ENCODE measurements at places on chromosomes 4 and X.
A peak's percentile ranks its signal among the peaks of the same experiment; 100 is the strongest.

- no peak for DNase-seq
Observed at GRCh38 chrX:103613362-103613890, 5.7 kb downstream of the TCEAL3 start.

DNA sequence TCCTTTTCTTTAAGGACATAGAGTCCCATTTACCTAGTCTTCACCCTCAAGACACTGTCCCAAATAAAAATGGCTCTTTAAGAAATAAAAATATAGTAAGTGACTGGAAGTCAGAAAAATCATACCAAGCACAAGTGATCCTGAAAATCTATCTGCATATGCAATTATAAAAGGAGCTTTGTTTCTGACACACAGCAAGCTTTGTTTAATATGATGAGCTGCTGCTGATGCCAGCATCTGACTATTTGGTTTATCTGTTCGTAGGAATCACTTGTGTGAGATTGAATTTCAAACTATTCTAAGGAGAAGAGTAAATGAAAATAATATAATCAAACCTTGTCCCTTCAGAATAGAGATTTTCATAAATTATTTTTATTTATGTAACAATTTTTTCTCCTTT is 332.4 kb downstream of the PCDH7 start:
- DNase-seq: no peak

DNA sequence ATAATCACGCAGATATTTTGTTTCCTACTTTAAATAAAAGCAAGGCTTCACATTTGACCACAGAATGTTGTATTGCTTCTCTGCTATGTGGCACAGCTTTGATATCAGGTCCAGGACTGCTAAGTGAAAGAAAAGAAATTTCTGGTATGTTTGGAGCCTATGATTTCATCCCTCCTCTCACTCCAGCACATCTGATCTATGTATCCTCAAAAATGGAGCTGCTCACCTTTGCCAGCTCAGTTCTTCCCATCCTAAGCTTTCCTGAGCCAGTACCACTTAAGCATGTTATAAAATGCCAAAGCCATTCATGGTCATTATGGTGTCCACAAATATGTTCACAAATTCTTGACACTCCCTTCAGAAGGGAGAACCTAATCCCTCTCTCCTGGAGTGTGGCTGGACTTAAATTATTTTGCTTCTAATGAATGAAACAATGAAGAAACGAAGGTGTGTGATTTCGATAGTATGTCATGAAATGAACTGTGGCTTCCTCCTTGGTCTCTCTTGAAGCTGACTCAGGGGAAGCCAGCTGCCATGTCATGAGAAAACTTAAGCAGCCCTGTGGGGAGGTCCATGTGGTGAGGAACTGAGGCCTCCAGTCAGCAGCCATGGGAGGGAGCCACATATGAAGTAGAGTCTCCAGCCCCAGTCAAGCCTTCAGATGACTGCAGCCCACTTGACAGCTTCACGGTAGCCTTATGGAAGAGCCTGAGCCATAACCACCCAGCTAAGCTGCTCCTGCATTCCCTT is 207.7 kb downstream of the MGST2 start:
- no peak for DNase-seq

DNA sequence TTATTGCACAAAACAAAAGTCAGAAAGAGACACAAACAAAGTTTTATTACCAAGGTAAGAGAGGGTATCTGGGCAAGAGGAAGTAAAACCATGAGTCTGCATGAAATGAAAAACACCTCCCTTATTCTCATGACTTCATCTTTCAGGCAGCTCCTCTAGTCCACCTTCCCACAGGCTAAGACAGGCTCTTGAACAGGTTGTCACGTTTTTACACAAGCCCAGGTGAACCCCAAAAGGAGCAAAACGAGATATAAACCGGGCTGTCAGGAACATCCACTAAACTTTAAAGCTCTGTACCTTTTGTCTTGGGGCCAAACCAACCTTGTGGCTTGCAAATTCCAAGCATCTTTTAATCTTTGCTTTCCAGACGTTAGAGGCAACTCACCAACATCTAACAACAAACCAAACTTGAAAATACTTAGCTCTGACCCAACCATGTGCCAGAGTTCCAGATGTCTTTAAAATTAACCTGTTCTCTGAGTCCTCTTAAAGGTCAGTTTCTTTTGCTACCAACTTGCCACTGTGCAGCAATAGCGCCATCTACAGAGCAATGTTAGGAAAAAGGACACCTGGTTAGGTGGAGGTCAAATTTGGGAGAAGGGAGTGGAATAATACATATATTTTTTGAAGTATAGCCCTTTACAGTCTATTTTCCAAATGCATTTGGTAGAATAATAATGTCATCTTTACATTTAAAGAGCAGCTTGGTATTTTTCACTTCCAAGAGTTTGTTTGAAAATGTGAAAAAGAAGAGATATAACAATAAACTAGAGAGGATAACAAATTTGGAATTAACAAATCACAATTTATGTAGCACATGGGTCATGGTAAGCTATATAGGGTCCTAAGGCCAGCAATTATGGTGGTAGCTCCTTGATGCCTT is 73.1 kb downstream of the QRFPR start:
- peak; percentile 6 for DNase-seq

GRCh38 chrX:105829011-105829410 is 6.7 kb downstream of the NRK start:
- no peak for DNase-seq

DNA sequence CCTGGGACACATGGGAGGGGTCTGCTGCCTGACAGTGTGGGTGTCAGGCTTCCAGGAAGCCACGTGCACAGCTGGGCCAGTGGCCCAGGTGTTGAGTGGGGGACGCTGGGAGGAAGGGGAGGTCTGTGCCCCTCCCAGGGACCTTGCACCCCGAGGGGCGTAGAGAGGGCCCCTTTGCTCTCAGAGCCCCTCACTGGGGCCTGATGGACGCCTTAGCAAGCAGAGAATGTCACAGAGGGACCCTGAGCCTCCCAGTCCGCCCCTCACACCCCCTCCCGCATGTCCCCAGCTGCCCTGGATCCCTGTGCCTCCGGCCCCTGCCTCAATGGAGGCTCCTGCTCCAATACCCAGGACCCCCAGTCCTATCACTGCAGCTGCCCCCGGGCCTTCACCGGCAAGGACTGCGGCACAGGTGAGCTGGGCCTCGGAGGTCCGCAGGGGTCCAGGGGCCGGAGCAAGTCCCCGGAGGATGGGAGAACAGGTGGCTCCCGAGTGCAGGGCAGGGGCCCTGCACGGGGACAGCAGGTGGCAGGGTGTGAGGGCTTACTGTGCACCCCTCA is 2.1 kb downstream of the HGFAC start:
- DNase-seq: no peak

DNA sequence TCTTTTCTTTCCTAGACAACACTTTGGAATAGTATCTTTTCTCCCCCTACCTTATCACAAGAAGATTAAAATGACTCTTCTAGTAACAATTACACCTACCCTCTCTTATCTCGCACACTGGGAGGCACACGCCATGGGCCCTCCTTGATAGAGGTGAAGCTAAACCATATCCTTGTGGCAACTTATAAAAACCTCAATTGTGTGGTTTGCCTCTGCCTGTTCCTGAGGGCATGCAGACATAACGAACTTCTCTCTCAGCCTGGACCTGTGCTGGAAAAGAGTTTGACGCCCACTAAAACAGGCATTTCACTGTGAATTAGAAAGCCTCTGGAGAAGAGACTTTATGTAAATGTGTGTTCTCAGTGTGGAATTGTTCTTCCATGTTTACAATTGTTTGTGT is 141.2 kb downstream of the NDST3 start:
- no peak for DNase-seq

- no peak for DNase-seq
Observed at GRCh38 chr4:107572281-107572680, 147.8 kb downstream of the PAPSS1 start.

- DNase-seq: no peak
Observed at GRCh38 chr4:111798840-111799239, 346.4 kb upstream of the FAM241A start.

- no peak for DNase-seq
Observed at GRCh38 chrX:69137371-69138117, 27.7 kb downstream of the PJA1 start.

GRCh38 chr4:95267081-95267480 is 281.7 kb downstream of the UNC5C start:
- DNase-seq: no peak

DNA sequence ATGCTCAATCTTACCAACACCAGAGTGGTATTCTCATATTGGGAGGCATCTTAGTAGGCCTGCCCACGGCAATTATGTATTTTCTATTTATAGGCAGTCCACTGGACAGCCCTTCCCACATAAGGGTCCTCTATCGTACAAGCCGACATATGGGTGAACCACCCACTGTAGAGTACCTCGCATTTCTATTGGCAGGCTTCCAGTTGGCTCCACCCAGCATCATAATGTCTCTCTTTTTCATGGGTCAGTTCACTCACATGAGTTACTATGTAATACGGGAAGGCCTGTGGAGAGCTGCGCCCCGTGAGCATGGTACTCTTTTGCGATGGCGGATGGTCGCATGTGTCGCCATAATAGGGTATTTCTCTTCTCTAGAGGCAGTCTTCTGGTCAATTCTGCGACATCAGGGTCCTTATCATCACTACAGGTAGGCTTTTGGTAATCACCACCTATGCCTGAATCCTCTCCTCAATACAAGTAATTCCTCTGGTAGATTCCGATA is 29.4 kb upstream of the FOXR2 start:
- DNase-seq: no peak

- no peak for DNase-seq
Observed at GRCh38 chr4:475962-476361, 23.0 kb downstream of the ZNF721 start.

GRCh38 chrX:1452516-1453394 is at the start of gene ASMTL:
Gene ASMTL (minus strand): TSS chrX:1452909. CDS start chrX:1452840, 69 bp downstream.
- no peak for DNase-seq

DNA sequence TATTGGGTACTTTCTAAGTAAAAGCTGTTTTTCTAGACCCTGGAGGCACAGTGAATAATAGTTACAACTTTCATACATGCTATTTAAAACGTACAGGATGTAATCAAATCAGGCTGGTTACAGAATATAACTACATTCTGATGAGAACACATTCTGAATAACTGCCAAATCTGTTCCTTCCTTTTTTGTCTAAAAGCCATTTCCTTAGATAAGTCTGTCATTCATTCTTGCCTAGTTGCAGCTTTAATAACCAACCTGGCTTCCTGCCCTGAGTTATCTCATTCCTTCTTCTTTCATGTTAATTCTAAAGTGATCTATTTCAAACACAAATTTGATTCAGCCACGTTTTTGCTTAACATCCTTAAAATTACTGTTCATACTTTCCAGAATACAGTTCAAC is 189.7 kb upstream of the ITM2A start:
- DNase-seq: no peak

DNA sequence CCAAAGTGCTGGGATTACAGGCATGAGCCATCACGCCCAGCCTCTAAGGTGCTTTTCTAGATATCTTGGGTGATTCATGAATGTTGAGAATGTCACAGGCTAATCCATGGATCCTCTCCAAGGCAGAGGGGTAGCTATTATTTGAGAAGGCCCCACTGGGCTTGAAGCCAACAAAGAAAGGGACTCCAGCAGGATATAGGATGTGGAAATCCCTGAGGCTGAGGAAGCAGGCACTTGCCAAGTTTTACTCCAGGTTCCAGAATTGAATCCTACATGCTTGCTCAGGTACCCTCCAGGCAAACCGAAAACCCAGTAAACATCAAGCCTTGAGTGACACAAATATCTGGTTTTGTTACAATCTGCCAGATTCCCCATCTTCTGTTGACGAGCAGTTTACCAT is 15.8 kb downstream of the NLGN3 start:
- DNase-seq: no peak

DNA sequence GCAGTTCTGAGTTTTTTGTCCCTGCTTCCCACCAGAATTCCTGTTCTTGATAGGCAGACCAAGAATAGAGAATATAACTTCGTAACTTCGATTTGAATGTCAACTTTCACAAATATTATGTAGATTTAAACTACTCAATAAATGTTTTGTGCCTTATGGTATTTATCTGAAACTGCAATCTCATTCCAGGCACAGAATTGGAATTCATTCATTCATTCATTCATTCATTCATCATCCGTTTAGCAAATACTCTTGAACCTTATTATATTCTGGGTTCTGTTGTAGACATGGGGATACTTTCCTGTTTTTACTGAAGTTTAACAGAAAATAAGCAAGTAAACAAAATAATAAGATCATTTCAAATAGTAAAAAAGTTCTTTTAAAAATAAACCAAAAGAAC is 324.4 kb downstream of the UNC5C start:
- no peak for DNase-seq

DNA sequence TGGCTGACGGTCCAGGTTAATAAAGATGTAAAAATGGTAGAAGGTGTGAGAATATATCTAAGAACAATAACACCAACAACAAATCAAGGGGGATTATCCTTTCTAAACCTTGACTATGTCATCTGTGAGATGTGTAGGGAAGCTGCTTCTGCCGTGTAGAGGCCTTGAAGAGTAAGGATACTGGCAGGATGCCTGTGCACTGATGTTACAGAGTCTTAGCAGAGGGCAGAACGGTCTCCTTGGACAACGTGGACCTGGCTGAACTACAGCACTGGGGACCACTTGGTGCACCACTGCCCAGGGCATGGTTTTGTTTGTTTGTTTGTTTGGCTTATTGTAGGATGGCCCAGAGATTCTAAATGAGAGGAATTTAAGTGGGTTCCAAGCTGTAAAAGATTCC is 33.5 kb downstream of the GPAT3 start:
- DNase-seq: no peak

- DNase-seq: no peak
Observed at GRCh38 chrX:124275182-124275894, 57.1 kb upstream of the TEX13D start.

- no peak for DNase-seq
Observed at GRCh38 chr4:41022116-41022515, 192.2 kb downstream of the APBB2 start.

GRCh38 chrX:48958635-48959094 is 1.3 kb upstream of the OTUD5 start:
- DNase-seq: no peak

DNA sequence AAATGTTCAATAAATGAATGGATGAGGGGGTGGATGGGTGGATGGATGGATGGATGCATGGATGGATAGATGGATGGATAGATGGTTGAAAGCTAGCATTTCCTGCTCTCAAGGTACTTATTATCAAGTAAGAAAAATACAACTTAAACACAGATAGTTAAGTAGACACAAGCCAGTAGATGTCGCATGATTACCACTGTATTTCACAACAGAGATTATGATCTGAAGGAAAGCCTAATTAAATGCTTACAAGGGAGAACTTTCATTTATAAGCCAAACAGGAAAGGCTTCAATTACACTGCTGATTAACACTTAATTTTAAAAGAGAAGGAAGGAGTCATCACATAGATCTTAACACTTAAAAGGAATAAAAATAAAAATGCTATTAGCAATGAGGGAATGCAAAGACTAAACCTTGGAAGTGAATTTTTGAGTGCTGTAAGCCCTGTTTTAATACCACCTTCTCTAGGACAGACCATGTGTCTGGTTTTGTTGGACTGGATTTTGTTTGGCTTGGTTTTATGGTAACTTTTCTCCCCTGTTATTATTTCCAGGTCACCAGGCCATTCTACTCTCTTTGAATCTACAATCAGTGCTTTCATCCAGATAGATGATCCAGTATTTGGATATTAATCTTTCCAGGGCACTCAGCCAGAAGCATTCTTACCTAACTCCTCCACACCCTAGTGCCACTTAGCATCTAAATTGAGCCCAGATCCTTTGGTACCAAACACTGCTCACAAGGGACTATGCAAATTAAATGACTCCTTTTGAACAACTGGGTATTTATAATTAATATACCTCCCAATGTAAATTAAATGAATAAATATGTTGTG is 75.5 kb upstream of the SLC39A8 start:
- DNase-seq: no peak

Measured in NCI-H1105 (cell line).